M059J (cell line): ENCODE measurements at places on chromosomes 5 and 9. TPM values are rescaled to one million over a fixed set of nuclear protein-coding genes. Genes with fewer than 3 reads are reported as not detected.
A peak's percentile ranks its signal among the peaks of the same experiment; 100 is the strongest.

Gene SLC46A2
- not detected in 2 replicates for total RNA-seq

GRCh38 chr9:109689701-109690100 is 90.3 kb upstream of the PALM2AKAP2 start:
- no peak for DNase-seq

Gene PCDHB4
- total RNA-seq = 0.07 TPM in 1 of 2 replicates, not detected in the other

DNA sequence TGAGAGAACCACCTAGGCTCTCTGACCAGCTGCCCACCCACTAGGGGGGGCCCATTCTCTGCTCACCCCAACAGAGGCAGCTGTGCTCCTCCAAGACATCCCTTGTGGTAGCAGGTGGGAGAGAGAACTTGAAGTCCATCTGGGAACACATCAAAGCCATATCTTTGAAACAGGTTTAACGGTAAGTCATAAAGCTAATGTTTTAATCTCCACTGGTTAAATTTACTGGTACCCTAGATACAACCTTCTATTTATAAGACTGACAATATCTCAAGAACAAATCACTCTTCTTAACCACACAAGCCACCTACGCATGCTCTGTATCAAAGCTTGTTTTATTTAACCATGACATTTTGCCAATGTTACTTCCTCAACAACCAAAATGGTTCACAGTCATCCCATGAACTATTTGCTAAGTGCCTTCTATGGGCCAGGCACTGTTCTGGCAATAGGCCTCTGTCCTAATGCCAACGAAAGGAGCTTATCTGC is 20.4 kb downstream of the AUH start:
- DNase-seq = no peak

- DNase-seq = peak; percentile 67
These were observed 16.4 kb upstream of the C5orf58 start for GRCh38 chr5:170216257-170216864.

GRCh38 chr5:19987612-19988361 is at the start of gene CDH18:
TSS of gene CDH18 (minus strand) at chr5:19988200. CDS start at chr5:19838986, 149,214 bp downstream.
- DNase-seq = peak; percentile 62

GRCh38 chr9:113516840-113517577 is 53.5 kb downstream of the RGS3 start:
- DNase-seq = peak; percentile 82

DNA sequence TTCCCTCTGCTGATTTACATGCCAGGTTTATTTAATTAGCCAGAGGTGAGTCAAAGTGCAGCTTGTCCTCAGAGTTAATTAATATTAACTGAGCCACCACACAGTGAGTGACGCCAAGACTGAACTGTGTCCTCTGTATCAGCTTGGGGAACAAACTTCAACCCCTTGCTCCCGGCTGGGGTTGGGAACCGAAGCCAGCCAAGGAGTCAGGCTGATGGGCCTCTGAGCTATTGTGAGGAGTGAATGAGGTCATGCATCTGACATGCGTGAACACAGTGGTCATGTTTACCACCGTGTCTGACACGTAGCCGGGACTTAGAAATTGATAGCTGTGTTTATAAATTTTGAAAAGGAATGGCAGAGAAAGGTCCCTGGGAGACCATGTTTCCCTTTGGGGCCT is 17.1 kb downstream of the IGIP start:
- DNase-seq = no peak

Gene SPINK13
- not detected in 2 replicates for total RNA-seq

- no peak for DNase-seq
These were observed 7.1 kb downstream of the MAT2B start for GRCh38 chr5:163512526-163512925.

Gene GARIN3
- total RNA-seq = not detected in 2 replicates

Gene IRX1
- 9.3 and 23.8 TPM in 2 replicates for total RNA-seq

Gene KCNV2
- not detected in 2 replicates for total RNA-seq
